ENCODE measurements at places on chromosomes 3 and 15. TPM values are rescaled to one million over a fixed set of nuclear protein-coding genes. Genes with fewer than 3 reads are reported as not detected.

- no peak for DNase-seq
Measured at GRCh38 chr3:177904621-177905020, 631.6 kb upstream of the KCNMB2 start.

DNA sequence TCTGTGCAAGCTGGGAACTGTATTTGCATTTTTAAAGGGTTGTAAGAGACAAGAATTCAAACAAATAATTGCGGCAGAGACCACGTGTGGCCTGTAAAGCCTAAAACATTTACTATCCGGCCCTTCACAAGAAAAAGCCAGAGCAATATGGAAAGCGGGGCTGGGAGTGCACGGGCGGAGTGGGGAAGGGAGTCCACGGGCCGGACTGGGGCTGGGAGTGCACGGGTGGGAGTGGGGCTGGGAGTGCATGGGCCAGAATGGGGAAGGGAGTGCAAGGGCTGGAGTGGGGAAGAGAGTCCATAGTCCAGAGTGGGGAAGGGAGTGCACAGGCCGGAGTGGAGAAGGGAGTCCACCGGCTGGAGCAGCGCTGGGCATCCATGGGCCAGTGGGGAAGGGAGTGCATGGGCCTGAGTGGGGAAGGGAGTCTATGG is 41.2 kb downstream of the KLF15 start:
- no peak for DNase-seq

Gene COL8A1
- not detected for total RNA-seq

Gene GNAT1
- 0.50 TPM for total RNA-seq

Gene EOMES
- total RNA-seq, result 0.53 TPM

DNA sequence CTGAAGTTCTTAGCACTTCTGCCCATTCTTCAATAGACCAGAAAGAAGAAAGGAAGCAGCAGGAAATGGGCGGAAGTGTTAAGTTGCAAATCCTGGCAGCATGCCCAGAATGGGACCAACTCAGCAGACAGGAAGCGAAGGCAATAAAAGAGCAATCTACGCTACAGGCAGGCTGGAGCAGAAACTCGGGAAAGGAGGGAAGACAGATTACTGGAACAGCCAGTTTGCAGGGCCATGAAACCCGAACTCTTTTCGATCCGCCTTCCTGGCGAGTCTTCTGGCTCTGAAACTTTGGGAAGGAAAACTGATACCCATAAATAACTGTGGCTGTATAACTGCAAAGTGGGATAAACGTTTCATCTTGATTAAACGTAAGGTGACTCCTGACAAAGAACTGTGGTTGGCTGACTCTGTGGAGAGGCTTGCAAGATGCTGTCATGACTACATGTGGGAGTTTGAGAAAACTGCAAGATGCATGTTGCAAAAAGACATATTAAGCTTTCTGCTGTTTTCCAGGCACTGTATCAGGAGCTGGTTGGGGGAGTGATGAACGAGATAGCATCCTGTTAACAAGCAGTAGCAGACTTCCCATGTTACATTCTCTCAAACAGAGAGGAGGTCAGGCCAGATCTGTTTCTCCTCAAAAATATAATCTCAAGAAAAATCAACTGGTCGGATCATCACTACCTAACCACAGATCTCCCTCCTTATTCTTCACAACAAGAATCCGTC is 67.8 kb downstream of the FMN1 start:
- DNase-seq, result no peak

DNA sequence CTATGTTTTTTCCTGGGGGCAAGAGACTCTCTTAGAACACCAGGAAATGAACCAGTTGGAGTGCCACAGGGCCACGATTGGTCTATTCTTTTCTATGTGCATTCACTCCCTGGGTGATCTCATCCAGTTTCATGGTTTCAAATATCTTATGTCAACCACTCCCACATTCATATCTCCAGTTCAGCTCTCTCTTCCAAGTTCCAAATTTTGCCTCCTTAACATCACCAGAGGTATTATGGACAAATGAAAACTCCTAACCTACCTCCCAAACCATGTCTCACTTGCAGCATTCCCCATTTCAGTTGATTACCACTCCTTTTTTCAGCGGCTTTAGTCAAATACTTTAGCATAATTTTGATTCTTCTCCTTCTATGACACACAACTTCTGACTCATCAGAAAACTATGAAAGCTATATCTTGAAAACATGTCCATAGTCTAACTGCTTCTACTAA is 203.1 kb upstream of the SEMA6D start:
- no peak for DNase-seq

Gene HES1
- total RNA-seq, result 128 TPM

- no peak for DNase-seq
Measured at GRCh38 chr3:15535732-15536131, 14.2 kb upstream of the COLQ start.

DNA sequence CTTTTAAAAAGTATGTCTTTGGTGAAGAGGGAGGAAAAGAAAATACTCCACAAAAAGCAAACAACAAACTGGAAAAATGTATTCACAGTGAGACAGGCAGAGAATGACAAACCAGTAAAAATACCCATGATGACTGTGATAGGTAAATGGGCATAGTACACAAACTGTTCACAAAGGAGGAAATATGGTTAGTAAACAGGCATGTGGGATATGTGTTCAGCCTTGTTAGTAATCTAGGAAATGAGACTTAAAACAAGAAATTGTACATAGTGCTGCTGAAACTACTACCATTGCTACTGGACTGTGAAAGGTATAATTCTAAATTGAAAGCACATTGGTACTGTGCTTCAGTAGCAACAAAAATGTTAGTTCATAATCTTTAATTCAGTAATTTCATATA is 50.1 kb downstream of the UBE2E2 start:
- no peak for DNase-seq

Gene COL7A1
- total RNA-seq, result 5.2 TPM

DNA sequence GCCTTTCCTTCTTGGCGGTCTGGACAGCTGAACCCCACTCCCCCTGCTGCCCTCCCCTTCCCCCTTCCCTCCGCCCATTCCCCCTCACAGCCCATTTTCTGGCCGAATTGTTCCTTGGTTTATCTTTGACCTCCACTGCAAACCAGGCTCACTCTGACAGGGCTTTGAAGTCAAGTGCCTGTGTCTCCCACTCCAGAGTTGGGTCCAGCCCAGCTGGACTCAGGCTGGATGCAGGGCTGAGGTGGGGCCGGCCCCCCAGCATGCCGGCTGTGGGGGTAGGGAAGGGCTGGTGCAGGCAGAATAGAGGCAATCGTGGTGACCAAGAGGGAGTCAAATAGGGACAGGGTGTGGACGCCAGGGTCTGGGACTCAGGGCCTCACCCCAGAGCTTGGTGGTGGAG is 57.0 kb upstream of the MRPS22 start:
- no peak for DNase-seq

DNA sequence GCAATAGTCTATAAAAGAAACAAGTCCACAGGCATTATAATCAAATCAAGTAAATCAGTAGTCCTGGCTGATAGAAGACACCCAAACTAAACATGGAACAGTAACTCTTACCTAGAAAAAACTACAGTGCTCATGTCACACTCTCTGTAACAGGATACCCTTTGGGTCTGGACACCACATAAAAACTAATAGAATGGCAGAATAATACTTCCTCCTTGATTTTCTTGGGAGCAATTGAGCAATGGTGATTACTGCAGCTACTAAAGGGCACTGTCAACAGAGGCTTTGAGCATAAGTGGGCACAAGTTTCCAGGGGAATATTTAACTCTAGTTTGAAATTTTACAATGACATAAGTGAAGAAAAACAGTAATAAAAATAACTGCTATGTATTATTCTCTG is 59.5 kb downstream of the GLB1 start:
- DNase-seq, result no peak

DNA sequence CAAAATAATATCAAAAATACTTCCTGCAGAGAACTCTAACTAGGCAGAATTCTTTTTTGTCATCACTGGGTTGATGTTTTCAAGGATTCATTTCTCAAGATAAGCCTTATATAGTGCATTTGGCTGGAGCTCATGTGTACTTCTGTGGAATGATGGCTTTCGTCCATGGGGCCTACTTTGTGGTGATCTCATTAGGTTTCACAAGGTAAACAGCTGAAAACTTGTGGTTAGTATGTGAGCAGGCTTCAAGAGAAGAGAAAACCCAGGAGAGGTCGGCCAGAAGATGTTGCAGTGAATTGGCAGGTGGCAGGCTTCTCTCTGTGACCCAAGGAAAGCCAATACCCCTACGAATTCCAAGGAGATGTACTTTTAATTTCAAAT is 121.4 kb upstream of the PHLDB2 start:
- DNase-seq, result no peak

DNA sequence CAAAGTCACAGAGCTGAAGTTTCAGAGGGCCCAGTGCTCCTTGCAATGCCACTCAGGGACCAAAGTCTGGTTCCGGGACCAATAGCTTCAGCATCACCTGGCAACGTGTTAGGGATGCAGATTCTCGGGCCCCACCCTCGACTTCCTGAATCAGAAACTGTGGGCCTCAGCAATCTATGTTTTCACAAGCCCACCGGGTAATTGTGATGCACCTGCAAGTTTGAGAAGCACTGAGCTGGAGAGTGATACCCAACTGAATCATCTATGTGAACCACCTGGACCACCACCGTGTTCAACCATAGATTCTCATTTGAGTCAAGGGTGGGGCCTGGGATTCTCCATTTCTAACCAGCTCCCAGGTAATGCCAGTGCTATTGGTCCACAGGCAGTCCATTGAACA is 55.7 kb downstream of the CORO2B start:
- no peak for DNase-seq

Gene FSTL1
- 1.4 TPM for total RNA-seq

GRCh38 chr3:14921811-14922705 is 25.3 kb upstream of the NR2C2 start:
- DNase-seq, result no peak

DNA sequence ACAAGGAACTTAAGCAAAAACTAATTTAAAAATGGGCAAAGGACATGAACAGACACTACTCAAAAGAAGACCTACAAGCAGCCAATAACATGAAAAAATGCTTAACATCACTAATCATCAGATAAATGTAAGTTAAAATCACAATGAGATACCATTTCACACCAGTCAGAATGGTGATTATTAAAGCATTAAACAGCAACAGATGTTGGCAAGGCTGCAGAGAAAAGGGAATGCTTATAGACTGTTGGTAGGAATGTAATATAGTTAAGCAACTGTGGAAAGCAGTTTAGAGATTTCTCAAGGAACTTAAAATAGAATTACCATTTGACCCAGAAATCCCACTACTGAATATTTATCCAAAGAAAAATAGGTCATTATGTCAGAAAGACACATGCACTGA is 482.2 kb downstream of the SQOR start:
- DNase-seq, result no peak

DNA sequence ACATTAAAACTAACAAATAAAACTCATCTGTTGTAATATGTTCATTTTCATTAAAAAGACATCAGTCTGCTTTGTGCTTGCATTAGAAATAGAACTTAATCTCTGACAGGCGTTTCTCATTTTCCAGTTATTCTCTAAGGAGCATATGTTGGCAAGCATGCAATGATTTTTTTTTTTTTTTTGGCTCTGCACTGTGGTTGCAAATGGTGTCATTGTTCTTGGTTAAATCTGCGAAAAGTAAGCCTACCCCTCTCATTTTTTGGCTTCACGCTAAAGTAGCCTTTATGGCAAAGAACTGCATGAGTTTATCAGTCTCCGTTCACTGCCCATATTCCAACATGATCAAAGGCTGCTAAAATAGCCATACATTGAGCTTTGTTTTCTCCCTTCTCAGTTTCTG is 403.2 kb downstream of the MECOM start:
- DNase-seq, result no peak

Gene HMCES
- 47.7 TPM for total RNA-seq

Gene NUSAP1
- 106 TPM for total RNA-seq

GRCh38 chr15:95087253-95087609 is 855.9 kb downstream of the MCTP2 start:
- no peak for DNase-seq

GRCh38 chr3:9590282-9590791 is 36.7 kb upstream of the LHFPL4 start:
- DNase-seq, result no peak

- no peak for DNase-seq
Measured at GRCh38 chr15:95208071-95208470, 976.7 kb downstream of the MCTP2 start.

DNA sequence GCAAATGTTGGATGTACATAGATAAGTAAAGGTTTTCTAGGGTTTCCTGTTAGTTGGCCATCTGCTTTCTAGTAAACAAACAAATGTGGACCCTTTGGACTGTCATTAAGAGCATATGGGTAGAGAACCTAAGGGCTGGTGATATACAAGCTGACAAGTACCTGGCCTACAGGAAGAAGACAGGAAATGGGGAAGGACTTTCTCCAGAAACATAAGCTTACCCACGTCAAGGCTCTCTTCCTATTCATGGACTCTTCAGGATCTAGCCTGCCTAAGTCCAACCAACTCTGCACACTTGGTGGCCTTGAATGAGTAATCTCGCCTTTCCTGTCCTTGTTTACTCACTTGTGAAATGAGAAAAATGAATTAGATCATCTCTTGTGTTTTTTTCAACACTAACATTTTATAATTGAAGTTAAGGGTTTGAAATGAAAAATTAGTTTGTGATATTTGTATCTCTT is 22.2 kb upstream of the GOLIM4 start:
- no peak for DNase-seq

Gene SUCNR1
- not detected for total RNA-seq

All from Caco-2 (cell line).